Activated T-helper 2 cell treated with anti-CD3 and anti-CD28 coated beads, Interferon-gamma antibody, Interleukin-2, Interleukin-4, amounts not matched to agents 10 μg/mL and 5 μg/mL and 100 μg/mL, durations not matched to agents 14 hours and 24 hours and 36 hours (primary cell): ENCODE measurements at places on chromosomes 11 and 22.

DNA sequence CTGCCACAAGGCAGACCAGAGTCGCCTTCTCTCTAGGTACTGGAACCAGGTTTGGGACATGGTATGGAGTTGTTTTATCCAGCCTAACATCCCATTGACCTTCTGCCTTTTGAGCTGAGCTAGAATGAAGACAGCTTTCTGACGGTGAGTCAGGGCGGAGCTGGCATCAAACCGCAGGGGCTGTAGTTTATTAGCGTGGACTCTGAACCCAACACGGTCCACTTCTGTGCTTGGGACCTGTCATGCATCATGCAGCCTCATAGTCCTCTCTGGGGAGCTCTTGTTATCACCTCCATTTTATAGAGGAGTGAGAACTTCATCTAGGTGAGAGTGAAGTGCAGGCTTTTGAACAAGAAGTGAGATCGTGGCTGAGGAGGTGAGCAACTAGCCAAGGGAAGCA is 8.3 kb downstream of the GAL3ST1 start:
- DNase-seq, result no peak
- H3K36me3 ChIP-seq, result no peaks in the 10 kb centered on the region
- H3K27ac ChIP-seq, result no peak overlapping the region
- H3K4me3 ChIP-seq, result no peak overlapping the region

DNA sequence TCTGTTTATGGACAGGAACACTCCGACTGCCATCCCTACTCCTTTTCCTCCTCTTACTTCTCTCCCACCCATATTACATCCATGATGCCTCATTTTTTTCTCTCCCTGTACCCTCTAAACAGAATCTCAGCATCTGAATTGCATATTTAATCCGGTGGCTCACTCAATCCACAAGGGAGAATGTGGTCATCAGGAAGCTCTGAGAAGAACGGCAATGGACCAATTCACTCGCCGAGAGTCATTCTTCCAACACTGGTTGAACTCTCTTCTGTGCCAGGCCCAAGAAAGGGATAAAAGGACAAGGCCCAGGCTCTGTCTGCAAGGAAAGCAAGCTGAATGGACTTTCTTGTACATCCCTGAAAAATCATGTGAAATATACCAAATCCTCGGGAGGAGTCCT is 15.9 kb downstream of the MAP6 start:
- no peak overlapping the region for H3K27ac ChIP-seq
- H3K4me1 ChIP-seq, result peaks cover 16% of the 10 kb centered on the region
- H3K36me3 ChIP-seq, result no peaks in the 10 kb centered on the region
- H3K27me3 ChIP-seq, result peaks cover 30% of the 10 kb centered on the region
- no peak overlapping the region for H3K4me3 ChIP-seq
- no peak for DNase-seq

GRCh38 chr11:30926130-30926529 is 340.0 kb upstream of the MPPED2 start:
- H3K4me1 ChIP-seq, result no peaks in the 10 kb centered on the region
- no peak for DNase-seq
- no peaks in the 10 kb centered on the region for H3K36me3 ChIP-seq
- H3K4me3 ChIP-seq, result no peak overlapping the region
- H3K27me3 ChIP-seq, result no peaks in the 10 kb centered on the region
- no peak overlapping the region for H3K27ac ChIP-seq

GRCh38 chr11:77842441-77843121 is 21.6 kb downstream of the AAMDC start:
- H3K4me1 ChIP-seq, result no peaks in the 10 kb centered on the region
- H3K27ac ChIP-seq, result no peak overlapping the region
- no peak overlapping the region for H3K4me3 ChIP-seq
- H3K36me3 ChIP-seq, result peaks cover 23% of the 10 kb centered on the region

GRCh38 chr11:22192289-22192641 is 620 bp upstream of the ANO5 start:
- H3K4me3 ChIP-seq, result peak overlapping the region; percentile 49
- peaks cover 31% of the 10 kb centered on the region for H3K27me3 ChIP-seq
- no peaks in the 10 kb centered on the region for H3K36me3 ChIP-seq
- H3K27ac ChIP-seq, result no peak overlapping the region
- DNase-seq, result no peak

GRCh38 chr22:39729141-39729934 is 158.8 kb downstream of the CACNA1I start:
- no peaks in the 10 kb centered on the region for H3K36me3 ChIP-seq
- H3K27ac ChIP-seq, result no peak overlapping the region
- no peak overlapping the region for H3K4me3 ChIP-seq
- DNase-seq, result no peak
- peaks cover 28% of the 10 kb centered on the region for H3K27me3 ChIP-seq
- peaks cover 2% of the 10 kb centered on the region for H3K4me1 ChIP-seq

DNA sequence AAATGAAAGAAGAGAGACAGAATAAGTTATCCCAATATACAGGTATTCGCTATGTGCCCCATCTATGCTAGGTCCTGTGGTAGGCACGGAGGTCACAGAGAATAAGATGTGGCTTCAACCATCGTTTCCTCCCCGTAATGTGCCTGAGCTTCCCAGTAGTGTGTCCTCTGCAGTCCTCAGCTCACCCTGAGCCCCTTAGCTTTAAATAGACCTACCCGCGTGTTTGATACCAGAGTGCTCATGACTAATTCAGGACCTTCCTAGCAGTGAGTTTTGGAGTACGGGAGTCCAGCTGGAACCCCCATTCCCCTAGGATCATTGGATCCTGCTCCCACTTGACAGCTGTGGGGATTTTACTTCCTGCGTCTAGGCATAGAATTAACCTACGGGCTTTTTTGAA is 37.5 kb upstream of the SYN3 start:
- no peaks in the 10 kb centered on the region for H3K4me1 ChIP-seq
- H3K4me3 ChIP-seq, result no peak overlapping the region
- H3K36me3 ChIP-seq, result no peaks in the 10 kb centered on the region
- no peak overlapping the region for H3K27ac ChIP-seq

DNA sequence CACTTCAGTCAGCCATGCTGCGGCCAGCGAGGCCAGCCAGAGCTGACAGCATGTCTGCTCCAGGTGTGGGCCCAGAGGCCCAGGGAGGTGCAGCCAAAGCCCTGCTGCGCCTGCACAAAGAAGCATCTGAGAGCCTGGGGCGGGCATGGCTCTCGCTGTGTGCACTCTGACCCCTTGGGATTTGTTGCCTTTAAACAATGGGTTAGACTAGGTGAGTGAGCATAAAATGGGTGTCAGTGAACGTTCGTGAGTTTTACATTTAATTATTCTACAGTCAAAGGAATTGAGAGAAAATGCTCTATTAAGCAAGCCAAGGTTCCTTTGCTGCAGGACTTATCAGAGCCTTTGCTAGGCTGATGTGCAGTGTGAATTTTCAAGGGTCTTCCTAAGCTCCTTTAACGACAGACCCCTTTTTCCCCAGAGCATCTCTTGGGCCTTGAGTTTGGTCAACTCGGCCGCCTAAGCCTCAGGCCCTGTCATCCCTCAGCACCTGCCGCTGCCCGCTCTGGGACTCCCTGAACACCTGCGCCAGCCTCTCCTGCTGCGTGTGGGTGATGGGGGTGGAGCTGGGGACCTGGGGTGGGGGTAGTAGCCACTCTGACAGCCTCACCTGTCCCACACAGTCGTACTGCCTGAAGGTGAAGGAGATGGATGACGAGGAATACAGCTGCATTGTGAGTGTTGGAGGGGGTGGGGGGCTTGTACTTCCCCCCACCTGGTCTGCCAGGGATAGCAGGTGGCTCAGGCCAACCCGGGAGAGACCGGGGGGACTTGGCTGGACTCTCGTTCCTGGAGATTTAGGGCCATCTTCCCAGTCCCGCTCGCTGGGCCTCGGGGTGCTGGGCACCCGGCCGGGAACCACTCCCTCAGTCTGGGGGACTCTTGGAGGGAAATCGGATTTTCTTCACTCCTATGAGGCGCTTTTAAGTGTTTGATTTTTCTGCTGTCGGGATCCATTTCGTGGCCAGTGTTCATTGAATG is 10.5 kb downstream of the SLC16A8 start:
- no peak overlapping the region for H3K4me3 ChIP-seq
- H3K36me3 ChIP-seq, result no peaks in the 10 kb centered on the region

DNA sequence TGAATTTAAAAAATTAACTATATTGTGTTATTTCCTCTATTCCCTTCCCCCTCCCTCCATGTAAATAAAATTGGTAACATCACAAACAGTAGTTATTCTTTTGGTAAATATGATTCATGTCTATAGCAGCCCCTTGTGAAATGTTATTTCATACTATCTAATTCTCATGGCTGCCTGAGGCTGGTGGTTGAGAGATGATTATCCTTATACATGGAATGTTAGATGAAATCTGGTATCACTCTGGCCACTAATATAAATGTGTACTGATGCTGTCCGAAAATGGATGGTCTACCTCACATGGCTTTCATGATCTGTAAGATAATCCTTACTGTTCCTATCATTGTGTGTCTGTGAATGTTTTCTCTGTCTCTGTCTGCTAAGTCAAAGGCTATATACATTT is 25.0 kb upstream of the EXPH5 start:
- peaks cover 15% of the 10 kb centered on the region for H3K4me1 ChIP-seq
- H3K4me3 ChIP-seq, result no peak overlapping the region

- H3K4me3 ChIP-seq, result no peak overlapping the region
- H3K27me3 ChIP-seq, result no peaks in the 10 kb centered on the region
- DNase-seq, result no peak
- peaks cover 90% of the 10 kb centered on the region for H3K36me3 ChIP-seq
- H3K27ac ChIP-seq, result no peak overlapping the region
- H3K4me1 ChIP-seq, result peaks cover 30% of the 10 kb centered on the region
Observed at GRCh38 chr11:74822170-74822569, 73.5 kb downstream of the RNF169 start.

DNA sequence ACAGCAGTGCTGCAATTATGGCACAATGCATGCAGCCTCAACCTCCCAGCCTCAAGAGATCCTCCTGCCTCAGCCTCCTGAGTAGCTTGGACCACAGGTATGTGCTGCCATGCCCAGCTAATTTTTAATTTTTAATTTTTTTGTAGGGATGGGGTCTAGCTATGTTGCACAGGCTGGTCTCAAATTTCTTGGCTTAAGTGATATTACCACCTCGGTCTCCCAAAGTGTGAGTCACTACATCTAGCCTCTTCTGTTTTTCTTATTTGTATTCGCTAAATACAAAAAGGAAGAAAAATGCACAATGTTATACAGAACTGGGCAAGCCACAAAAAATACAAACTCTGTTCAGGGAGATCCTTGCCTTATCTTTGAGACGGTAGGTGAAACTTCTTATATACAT is 62.1 kb downstream of the DDI1 start:
- H3K4me3 ChIP-seq, result no peak overlapping the region
- H3K27ac ChIP-seq, result no peak overlapping the region
- H3K36me3 ChIP-seq, result no peaks in the 10 kb centered on the region
- H3K27me3 ChIP-seq, result no peaks in the 10 kb centered on the region
- DNase-seq, result no peak
- no peaks in the 10 kb centered on the region for H3K4me1 ChIP-seq

- no peaks in the 10 kb centered on the region for H3K36me3 ChIP-seq
- no peak overlapping the region for H3K27ac ChIP-seq
- DNase-seq, result no peak
- peaks cover 7% of the 10 kb centered on the region for H3K27me3 ChIP-seq
Observed at GRCh38 chr22:44604991-44605390, 97.0 kb upstream of the PRR5 start.

DNA sequence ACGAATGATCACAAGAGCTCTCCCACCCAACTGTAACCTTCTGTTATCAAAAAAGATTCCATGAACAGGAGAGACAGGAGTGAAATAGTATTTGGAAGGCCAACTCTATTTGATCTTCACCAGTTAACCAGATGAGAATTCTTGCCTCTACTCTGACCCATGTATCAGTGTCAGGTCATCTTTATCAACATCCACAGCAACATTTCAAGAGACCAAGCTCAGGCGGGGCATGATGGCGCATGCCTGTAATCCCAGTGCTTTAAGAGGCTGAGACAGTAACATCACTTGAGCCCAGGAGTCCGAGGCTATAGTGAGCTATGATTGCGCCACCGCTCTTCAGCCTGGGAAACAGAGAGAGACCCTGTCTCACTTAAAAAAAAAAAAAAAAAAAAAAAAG is 62.3 kb downstream of the GAB2 start:
- peaks cover 75% of the 10 kb centered on the region for H3K4me1 ChIP-seq
- DNase-seq, result no peak

- H3K27ac ChIP-seq, result no peak overlapping the region
- H3K4me3 ChIP-seq, result no peak overlapping the region
- H3K4me1 ChIP-seq, result peaks cover 38% of the 10 kb centered on the region
- H3K27me3 ChIP-seq, result peaks cover 35% of the 10 kb centered on the region
Observed at GRCh38 chr11:27385245-27385644, 22.2 kb upstream of the CCDC34 start.

- H3K4me1 ChIP-seq, result no peaks in the 10 kb centered on the region
- no peak overlapping the region for H3K4me3 ChIP-seq
- DNase-seq, result no peak
- H3K36me3 ChIP-seq, result no peaks in the 10 kb centered on the region
- H3K27ac ChIP-seq, result no peak overlapping the region
Observed at GRCh38 chr22:47659467-47660223, 897.2 kb downstream of the TBC1D22A start.

DNA sequence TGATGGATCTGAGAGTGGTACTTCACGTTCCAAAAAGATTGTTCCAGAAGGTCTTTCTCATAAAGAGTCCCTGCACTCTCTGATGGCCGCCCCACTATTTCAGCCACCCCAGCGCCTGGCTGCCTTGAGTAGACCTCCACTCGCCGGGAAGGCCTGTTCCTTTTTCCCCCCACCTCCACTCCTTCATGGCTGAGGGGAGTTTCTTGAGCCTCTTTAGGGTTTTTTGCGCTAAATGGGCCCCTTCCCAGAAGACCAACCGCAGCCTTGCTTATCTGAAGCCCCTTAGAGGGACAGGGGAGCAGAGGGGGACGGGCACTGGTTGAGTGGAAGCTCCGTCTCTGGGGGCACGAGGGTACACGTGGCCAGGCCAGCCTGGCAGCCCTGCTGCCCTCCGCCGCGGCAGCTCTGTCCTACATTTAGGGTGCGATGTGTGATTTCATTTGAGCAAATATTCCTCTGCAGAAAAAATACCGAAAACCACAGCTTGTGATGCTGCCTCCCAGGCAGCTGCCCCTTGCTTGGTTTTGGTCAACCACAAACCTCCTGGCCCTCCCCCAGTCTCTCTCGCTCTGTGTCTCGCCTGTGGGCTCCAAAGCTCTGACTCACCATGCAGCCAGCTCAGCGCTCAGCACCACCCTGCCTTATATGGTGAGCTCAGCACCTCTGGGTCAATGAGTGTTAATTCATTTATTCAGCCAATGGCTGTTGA is 88.7 kb downstream of the TP53I11 start:
- DNase-seq, result peak; percentile 76
- peaks cover 64% of the 10 kb centered on the region for H3K27me3 ChIP-seq
- H3K4me3 ChIP-seq, result no peak overlapping the region
- peaks cover 19% of the 10 kb centered on the region for H3K4me1 ChIP-seq

- H3K4me3 ChIP-seq, result peak overlapping the region; percentile 97
- no peaks in the 10 kb centered on the region for H3K27me3 ChIP-seq
- peaks cover 56% of the 10 kb centered on the region for H3K4me1 ChIP-seq
- H3K27ac ChIP-seq, result peak overlapping the region; percentile 90
Observed at GRCh38 chr11:128517451-128518230, 69.7 kb downstream of the ETS1 start.

DNA sequence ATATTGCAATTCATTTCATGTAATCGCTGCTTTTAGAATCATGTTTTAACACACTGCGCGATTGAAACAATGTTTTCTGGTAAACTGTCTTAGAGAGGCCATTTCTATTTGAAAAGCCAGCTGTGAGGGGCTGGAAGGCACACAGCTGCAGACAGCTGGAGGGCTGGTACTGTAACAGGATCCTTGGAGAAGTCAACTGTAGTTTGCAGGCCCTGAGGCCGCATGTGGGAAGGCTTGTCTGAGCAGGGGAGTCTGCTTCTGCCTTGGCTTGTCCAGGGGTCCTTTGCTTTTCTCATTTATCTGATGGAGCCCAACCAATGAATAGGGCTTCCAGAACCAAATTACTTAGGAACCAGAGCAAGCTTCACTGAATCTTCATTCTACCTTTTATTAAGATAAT is 313.5 kb downstream of the BLID start:
- no peaks in the 10 kb centered on the region for H3K36me3 ChIP-seq
- H3K4me1 ChIP-seq, result no peaks in the 10 kb centered on the region
- DNase-seq, result no peak
